ENCODE measurements at places on chromosomes 3 and 15. TPM values are rescaled to one million over a fixed set of nuclear protein-coding genes. Genes with fewer than 3 reads are reported as not detected.

- H3K27me3 ChIP-seq: no peaks in the 10 kb centered on the region
- H3K4me3 ChIP-seq: no peak overlapping the region
- H3K4me1 ChIP-seq: no peaks in the 10 kb centered on the region
These were observed 67.1 kb downstream of the MRPL46 start for GRCh38 chr15:88400084-88400483.

- H3K4me3 ChIP-seq: no peak overlapping the region
- no peak for DNase-seq
- H3K27me3 ChIP-seq: no peaks in the 10 kb centered on the region
- H3K4me1 ChIP-seq: no peaks in the 10 kb centered on the region
- H3K36me3 ChIP-seq: no peaks in the 10 kb centered on the region
These were observed 29.6 kb downstream of the CPOX start for GRCh38 chr3:98563661-98564281.

Gene DISP2
- under 0.01 TPM for total RNA-seq

DNA sequence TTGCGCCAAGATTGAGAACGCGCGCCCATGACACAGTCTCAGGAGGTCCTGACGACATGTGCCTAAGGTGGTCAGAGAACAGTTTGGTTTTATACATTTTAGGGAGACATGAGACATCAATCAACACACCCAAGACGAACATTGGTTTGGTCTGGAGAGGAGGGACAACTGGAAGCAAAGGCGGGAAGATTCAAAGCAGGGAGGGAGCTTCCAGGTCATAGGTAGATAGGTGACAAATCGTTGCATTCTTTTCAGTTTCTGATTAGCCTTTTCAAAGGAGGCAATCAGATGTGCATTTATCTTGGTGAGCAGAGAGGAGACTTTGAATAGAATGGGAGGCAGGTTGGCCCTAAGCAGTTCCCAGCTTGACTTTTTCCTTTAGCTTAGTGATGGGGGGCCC is 828.4 kb upstream of the DPPA4 start:
- DNase-seq: no peak
- H3K36me3 ChIP-seq: no peaks in the 10 kb centered on the region
- no peak overlapping the region for H3K4me3 ChIP-seq
- H3K4me1 ChIP-seq: no peaks in the 10 kb centered on the region

GRCh38 chr3:150059241-150059640 is 88.5 kb upstream of the PFN2 start:
- H3K4me3 ChIP-seq: no peak overlapping the region
- H3K27me3 ChIP-seq: no peaks in the 10 kb centered on the region
- H3K4me1 ChIP-seq: no peaks in the 10 kb centered on the region
- no peak overlapping the region for H3K27ac ChIP-seq
- no peak for DNase-seq

Gene CPN2
- total RNA-seq: not detected

Gene ANP32A
- total RNA-seq: 57.0 TPM

- H3K36me3 ChIP-seq: no peaks in the 10 kb centered on the region
- DNase-seq: no peak
- no peaks in the 10 kb centered on the region for H3K27me3 ChIP-seq
- H3K4me1 ChIP-seq: no peaks in the 10 kb centered on the region
These were observed 7.5 kb downstream of the C3orf22 start for GRCh38 chr3:126551121-126551838.

Gene RPL14
- total RNA-seq: 461 TPM

GRCh38 chr15:90367576-90367975 is 15.5 kb downstream of the ZNF774 start:
- H3K27ac ChIP-seq: peak overlapping the region; percentile 35
- H3K4me3 ChIP-seq: no peak overlapping the region
- no peaks in the 10 kb centered on the region for H3K27me3 ChIP-seq
- H3K4me1 ChIP-seq: no peaks in the 10 kb centered on the region
- DNase-seq: no peak

DNA sequence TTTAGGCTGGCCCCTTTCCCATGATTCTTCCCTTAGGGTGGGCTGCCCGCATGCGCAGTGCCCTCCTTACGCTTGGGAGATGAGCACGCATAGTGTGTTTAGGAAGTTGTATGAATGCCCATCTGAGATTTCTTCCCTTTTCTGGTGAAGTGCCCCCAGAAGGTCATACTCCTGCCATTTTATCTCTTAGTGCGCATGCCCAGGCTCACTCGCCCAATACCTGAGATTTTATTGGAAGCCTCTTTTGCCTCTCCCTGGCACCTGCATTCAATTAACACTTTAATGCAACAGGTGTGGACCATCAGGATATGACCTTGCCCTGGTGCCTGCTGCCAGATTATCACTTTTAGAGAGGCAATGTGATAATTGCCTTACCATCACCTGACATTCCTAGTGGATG is 36.6 kb downstream of the MKRN3 start:
- H3K27me3 ChIP-seq: no peaks in the 10 kb centered on the region
- H3K27ac ChIP-seq: no peak overlapping the region
- no peaks in the 10 kb centered on the region for H3K4me1 ChIP-seq
- DNase-seq: no peak

Gene SLC2A2
- total RNA-seq: not detected

GRCh38 chr3:15359677-15360397 is 27.5 kb upstream of the SH3BP5 start:
- DNase-seq: no peak
- H3K36me3 ChIP-seq: no peaks in the 10 kb centered on the region
- H3K27ac ChIP-seq: no peak overlapping the region
- no peaks in the 10 kb centered on the region for H3K27me3 ChIP-seq

DNA sequence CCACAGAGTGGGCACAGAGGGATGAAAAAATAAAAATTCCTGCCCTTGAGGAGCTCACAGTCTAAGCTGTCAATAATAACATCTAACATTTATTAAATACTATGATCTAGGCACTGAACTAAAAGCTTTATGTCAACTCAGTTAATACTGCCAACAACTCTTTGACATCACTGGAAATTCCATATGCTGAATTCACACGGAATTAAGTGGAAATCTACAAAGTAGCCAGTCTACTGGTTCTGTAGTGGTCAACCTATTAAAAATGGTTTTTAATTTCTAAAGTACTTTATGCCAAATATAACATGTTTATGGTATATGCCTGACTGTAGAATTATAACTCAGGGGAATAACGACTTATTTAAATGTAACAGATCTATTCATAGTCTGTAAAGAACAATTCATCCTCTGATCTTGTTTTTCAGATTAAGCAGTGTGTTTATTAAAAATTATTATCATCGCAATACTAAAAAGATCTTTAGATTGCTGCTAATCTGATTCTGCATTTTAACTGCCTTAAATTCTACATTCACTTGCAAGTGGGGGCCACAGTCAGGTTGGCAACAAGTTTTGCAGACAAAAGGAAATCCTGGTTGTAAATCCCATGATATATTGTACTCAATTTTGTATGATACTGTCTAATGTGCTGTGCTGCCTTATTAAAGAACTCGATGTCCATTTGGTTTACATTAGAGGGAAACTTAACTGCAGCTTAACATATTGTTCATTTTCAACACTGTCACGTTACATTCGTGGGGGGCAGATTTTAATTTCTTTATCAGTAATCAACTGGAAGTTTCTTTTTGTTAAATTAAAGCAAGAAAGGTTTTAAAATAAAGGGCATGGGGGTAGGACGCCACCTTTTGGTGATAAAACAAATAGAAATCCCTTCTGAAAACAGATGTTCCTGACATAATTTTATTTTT is 2.6 kb upstream of the FOXP1 start:
- H3K36me3 ChIP-seq: no peaks in the 10 kb centered on the region
- peak overlapping the region; percentile 99 for H3K27ac ChIP-seq
- peak overlapping the region; percentile 1 for H3K4me3 ChIP-seq
- no peak for DNase-seq
- no peaks in the 10 kb centered on the region for H3K4me1 ChIP-seq

Gene SRGAP3
- total RNA-seq: 13.6 TPM

DNA sequence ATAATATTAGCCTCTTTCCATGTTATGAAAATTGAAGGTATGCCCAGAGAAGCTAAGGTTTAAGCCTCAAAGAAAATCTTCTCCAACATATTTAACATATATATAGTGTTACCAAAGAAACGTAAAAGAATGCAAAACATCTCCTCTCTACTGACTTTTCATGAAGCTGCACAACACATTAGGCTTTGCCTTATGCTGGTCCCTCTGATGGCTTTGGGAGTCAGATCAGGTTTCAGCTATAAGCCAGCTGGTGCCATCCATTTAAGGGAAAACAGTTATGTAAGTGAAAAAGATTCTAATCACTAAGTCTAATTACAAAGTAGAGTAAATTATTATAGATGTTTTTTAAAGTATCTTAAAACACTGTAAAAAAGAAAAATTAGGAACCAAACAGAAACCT is 410.5 kb downstream of the LSAMP start:
- H3K4me3 ChIP-seq: no peak overlapping the region
- no peaks in the 10 kb centered on the region for H3K27me3 ChIP-seq
- no peak for DNase-seq
- no peak overlapping the region for H3K27ac ChIP-seq
- no peaks in the 10 kb centered on the region for H3K4me1 ChIP-seq
